ENCODE measurements at places on chromosomes 2 and 18.

DNA sequence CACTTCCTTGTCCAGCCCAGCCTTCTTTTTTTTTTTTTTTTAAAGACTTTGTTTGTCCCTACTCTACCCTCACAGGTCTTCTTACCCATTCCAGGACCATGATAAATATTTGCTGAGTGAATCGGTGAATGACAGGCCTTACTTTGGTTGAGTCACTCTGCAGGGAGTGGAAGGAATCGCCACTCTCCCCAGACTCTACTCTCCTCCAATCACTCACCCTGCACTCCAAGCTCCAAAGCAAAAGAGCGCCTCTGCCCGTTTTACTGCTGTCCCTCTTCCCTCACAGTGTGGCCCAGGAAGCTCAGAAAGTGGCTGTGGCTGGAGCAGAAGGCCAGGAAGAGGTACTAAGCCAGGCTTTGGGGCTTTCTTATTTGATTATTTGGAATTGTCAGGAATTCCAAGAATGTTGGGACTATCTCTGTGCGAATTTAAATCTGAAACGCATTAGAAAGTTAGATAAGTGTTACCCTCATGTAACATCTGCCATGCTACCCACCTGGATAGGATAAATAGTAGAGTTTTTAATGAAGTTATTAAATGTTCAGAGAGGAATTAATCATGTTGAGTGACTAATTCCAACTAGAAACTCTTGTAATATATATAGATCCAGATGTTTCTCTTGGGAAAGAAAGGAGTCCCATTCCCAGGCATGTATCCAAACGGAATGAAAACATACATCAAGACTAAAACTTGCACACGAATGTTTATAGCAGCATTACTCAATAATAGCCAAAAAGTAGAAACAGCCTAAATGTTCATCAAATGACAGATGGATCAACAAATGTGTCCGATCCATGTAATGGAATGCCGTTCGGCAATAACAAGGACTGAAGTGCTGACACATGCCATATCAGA lies 43.0 kb upstream of the CHMP1B start:
- DNase-seq: no peak

DNA sequence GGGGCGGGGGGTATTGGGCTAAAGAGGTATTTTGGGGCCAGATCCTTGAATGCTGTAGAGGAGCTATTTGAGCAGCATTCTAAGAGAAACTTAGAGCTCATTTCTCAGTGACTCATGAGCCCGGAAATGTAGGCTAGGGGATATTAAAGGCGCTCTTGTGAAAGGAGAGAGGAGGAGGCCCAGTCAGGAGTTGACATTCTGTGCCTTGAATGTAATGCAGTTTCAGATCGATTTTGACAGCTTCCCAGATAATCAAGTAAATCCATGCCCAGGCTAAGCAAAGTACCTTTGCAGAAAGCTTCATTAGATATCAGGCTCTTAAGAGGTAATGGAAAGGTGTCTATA lies 1.5 kb downstream of the CAB39 start:
- peak; percentile 27 for DNase-seq

DNA sequence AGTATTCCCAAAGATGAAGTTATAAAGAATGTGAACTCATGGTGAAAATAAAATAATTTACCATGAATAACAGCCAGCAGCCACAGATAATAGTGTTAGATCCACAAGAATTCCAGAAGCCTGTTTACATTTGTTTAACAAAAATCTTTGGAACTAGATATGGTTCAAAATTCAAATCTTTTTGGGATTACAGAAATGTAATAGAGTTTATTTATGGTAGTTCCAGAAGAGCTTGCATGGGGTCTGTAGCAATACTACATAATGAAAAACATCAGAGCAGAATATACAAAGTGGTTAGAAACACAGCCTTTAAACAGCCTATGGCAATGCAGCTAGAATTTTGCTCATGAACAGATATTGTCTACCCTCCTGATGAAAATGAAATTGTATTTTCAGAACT lies 179.1 kb downstream of the RDH14 start:
- DNase-seq: no peak

GRCh38 chr2:216485745-216486144 lies 12.9 kb upstream of the RPL37A start:
- no peak for DNase-seq

DNA sequence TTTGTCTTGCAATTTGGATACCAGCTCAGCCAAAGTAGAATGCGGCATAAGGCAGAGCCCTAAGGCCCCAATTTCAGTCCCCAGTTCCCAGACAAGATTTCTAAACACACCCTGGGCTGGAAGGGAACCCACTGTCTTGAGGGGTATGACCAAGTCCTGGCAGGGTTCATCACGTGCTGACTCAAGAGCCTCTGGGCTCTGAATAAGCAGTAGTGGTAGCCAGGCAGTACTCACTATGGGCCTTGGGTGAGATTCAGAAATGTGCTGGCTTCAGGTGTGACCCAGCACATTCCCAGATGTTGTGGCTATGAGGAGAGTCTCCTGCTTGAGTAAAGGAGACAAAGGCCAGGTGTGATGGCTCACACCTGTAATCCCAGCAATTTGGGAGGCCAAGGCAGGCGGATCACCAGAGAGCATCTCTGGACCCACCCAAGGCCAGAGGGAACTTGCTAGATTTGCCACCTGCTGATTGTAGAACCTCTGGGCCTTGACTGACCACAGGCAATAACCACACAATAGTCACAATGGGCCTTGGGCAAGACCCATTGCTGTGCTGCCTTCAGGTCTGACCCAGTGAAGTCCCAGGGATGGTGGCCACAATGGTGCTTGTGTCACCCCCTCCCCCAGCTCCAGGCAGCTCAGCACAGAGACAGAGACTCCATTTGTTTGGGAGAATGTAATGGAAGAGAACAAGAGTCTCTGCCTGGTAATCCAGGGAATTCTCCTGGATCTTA lies 74.9 kb downstream of the ATL2 start:
- peak; percentile 54 for DNase-seq

GRCh38 chr2:138974651-138975050 lies 194.5 kb upstream of the NXPH2 start:
- DNase-seq: no peak

- DNase-seq: no peak
These were observed 67.3 kb downstream of the CLHC1 start for GRCh38 chr2:55164534-55165480.

DNA sequence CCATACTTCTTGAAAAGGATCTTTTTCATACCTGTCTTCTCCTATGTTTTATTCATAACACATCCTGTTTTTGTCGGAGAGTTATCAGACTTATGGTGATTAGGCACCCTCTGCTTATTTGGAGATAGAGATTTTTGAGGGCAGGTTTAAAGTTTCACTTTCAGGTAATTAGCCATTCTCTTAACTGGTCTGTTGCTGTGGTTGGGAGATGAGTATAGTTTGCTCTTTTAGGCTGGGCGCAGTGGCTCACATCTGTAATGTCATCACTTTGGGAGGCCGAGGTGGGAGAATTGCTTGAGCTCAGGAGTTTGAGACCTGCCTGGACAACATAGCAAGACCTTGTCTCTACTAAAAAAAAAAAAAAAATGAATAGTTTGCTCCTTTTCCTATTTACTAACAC lies 25.3 kb downstream of the SFTPB start:
- DNase-seq: peak; percentile 57

DNA sequence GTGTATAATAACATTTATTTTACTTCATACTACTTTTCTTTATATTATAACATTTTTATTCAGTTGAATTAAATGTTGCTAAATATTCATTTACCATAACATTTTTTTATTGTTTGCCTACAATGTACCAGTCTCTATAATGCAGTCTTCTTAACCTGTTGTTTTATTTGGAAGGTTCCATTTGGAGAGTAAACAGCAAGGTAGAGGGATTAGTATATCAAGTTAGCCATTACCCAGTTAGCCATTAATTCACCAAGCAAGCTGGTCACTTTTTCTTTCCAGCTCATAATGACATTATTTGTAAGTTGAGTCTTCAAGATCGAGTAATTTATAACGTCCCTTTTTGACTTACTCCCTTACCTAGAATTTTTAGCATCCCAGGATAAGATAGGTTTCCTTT lies 29.7 kb upstream of the NT5C1B start:
- DNase-seq: no peak

GRCh38 chr2:130911996-130912395 lies 75.3 kb downstream of the ARHGEF4 start:
- no peak for DNase-seq

DNA sequence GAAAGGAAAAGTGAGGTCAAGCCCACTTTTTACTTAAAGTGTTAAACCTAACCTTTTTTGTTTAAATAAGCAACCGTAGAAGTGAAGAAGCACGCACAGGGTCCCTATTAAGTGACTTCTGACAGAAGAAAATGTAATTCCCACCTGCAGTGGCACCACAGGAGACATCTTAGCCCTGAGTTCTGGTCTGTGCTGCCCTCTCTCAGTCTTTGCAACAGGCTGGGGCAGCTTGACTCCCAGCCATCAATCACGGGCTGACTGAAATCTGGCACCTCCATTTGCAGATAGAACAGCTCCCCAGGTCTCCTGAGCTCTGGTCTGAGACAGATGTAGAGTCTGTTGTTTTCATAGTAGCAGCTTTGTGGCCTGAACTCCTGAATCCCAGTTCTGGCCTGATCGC lies 170.0 kb downstream of the LTBP1 start:
- DNase-seq: no peak

GRCh38 chr2:135473567-135473966 lies 57.5 kb downstream of the ZRANB3 start:
- peak; percentile 38 for DNase-seq

DNA sequence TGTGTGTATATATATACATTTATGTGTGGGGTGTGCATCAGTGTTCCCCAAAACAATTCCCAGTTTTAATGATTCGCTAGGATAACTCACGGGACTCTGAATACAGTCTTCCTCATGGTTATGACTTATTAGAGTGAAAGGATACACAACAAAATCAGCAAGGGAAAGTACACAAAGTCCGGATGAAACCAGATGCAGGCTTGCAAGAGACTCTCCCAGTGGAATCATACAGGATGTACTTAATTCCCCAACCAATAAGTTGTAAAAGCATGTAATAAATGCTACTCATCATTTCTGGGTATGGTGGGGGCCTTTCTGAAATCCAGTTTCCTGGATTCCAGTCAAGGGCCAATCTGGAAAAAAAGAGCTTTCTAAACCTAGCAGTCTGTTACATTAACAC lies 654.1 kb upstream of the SYT4 start:
- no peak for DNase-seq

DNA sequence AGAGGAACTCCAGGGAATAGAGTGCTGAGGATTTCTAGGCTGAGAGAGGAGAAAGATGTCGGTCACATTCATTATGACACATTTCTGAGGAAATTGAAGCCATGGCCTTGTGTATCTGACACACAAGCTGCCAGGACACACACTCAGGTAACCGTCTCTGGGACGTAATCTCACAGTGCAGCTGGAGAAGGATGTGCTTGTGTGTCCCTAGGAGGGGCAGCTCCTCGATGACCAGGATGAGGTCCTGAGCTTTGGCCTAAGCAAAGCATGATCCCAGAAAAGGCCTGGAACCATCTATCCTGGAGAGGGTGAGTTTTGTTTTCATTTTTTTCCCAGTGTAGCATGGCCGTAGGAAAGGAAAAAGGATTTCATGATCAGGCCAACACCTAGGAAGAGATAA lies 102.2 kb downstream of the CAPN13 start:
- no peak for DNase-seq

- DNase-seq: no peak
These were observed 9.4 kb downstream of the C2orf42 start for GRCh38 chr2:70181363-70181956.

GRCh38 chr2:97993926-97994325 lies 1.8 kb downstream of the TMEM131 start:
- no peak for DNase-seq

GRCh38 chr18:23908827-23909226 lies 105.7 kb upstream of the TTC39C start:
- DNase-seq: no peak

DNA sequence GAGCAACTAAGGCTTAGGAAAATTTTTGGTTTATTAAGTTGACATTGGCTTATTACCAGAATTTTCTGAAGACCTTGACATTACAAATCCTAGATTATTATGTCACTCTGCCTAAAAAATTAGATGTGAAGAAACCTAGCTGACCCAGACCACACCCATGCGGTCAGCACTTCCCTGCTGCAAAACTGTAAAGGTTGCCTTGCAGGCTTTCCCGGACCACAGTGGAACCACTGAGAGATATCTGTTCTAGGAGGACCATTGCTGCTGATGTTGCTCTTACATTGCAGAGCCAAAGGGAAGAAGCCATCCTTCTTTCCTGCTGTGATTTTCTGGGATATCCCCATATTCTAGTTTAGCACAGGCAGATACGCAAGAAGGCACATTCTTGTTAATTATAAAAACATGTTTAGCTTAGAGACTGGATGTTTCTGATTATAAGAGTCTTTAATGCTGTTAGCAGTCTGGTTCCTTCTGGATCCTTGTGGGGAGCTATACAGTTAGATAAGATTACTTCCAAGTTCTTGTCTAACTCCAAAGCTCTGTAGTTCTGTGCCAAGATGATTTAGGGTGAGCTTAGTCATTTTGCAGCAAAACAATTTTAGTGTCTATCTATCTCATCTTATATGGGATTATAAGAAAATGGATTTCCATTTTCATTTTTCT lies 70.2 kb downstream of the AOX1 start:
- no peak for DNase-seq

- no peak for DNase-seq
These were observed 16.6 kb downstream of the THAP4 start for GRCh38 chr2:241620419-241620769.

DNA sequence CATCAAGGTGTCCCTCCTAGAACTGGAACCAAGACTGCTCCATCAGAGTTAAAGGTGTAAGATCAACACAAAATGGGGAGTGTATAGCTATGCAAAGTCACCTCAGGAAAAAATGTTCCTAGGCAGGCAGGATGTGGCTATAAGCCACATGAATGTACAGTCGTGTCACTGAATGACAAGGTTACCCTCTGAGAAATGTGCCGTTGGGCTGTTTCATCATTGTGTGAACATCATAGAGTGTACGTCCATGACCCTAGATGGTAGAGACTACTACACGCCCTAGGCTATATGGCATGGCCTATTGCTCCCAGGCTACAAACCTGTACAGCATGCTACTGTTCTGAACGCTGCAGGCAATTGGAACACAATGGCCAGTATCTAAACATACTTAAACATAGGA lies 24.5 kb downstream of the TYMS start:
- no peak for DNase-seq

DNA sequence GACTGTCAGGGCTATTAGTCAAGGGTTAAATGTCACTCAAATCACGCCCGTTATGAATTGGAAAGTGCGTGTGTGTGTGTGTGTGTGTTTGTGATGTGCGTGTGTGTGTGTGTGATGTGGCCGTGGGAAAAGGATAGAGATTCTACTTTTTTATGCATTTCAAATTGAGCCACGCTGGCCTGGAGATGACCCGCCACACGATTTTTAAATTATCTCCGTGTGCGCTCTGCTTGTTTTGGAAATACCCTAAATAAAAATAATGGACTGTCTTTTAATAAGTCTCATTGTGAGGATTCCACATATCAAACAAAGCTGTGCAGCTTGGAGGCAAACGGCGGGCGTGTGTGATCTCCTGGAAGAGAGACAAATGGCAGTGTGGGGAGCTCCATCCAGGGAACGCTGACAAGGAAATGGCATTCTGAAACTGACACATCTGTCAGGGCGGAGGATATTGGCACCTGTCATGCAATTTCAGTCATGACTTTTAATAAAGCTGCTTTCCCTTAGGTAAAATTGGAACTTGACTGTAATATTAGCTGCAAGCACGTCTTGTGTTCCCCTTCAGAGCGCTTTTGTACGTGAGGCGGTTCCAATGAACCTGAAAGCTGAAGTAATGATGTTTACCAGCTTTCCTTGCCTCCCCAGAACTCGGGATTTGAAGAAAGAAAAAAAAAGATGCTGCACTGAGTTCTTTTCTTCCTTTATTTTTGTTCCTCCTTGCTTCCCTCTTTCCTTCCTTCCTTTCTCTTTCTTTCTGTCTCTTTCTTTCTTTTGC lies 381.8 kb upstream of the SMIM21 start:
- no peak for DNase-seq

Measured in RPMI8226 (cell line).